ENCODE measurements at places on chromosomes 3 and 15. TPM values are rescaled to one million over a fixed set of nuclear protein-coding genes. Genes with fewer than 3 reads are reported as not detected.

The TNFAIP8L3 gene
- total RNA-seq = 2.9 TPM

GRCh38 chr15:95520511-95520910 is 810.0 kb upstream of the NR2F2 start:
- no peaks in the 10 kb centered on the region for H3K4me1 ChIP-seq
- H3K27ac ChIP-seq = no peak overlapping the region
- no peaks in the 10 kb centered on the region for H3K36me3 ChIP-seq
- H3K27me3 ChIP-seq = no peaks in the 10 kb centered on the region
- no peak overlapping the region for H3K4me3 ChIP-seq

GRCh38 chr3:15032650-15033049 is 32.5 kb downstream of the MRPS25 start:
- no peak overlapping the region for H3K4me3 ChIP-seq
- no peaks in the 10 kb centered on the region for H3K27me3 ChIP-seq
- no peak overlapping the region for H3K27ac ChIP-seq
- peaks cover 37% of the 10 kb centered on the region for H3K36me3 ChIP-seq
- DNase-seq = no peak

- H3K36me3 ChIP-seq = no peaks in the 10 kb centered on the region
- no peak overlapping the region for H3K27ac ChIP-seq
- no peaks in the 10 kb centered on the region for H3K27me3 ChIP-seq
Measured at GRCh38 chr3:107956991-107957900, 133.6 kb downstream of the CD47 start.

GRCh38 chr15:87573039-87573438 is 683.5 kb downstream of the NTRK3 start:
- no peak overlapping the region for H3K27ac ChIP-seq
- no peaks in the 10 kb centered on the region for H3K4me1 ChIP-seq
- H3K4me3 ChIP-seq = no peak overlapping the region
- H3K36me3 ChIP-seq = no peaks in the 10 kb centered on the region

- no peaks in the 10 kb centered on the region for H3K36me3 ChIP-seq
- no peaks in the 10 kb centered on the region for H3K4me1 ChIP-seq
- H3K4me3 ChIP-seq = no peak overlapping the region
- H3K27me3 ChIP-seq = no peaks in the 10 kb centered on the region
- DNase-seq = no peak
Measured at GRCh38 chr3:193261970-193262369, 20.9 kb downstream of the PLAAT1 start.

DNA sequence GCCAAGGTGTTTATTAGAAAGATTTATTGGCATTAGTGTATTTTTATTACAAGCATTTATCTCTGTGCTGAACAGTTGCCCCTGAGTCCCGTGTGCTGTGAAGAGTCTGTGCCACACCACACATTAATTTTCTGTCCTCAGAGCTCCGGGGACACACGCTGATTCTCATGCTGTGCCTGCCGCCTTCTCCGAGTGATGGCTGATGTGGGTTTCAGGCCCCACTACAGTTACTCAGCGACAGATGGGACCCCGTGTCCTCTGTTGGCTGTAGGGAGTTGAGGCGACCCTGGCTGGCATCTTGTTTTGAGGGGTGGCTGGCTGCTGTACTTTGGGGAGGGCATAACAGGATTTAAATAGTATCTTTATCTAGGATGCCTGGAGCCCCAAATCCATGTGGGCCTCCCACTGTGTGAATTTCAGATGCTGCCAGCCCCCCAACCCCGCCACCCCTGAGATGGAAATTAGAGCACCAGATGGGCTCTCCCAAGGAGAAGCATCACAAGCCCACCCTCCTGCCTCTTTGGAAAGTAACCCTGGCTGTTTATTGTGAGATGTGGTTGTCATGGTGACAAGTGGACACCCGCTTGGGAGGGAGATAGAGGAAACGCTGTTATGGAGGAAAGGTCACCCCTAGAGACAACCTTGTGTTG is 185.6 kb downstream of the APBA2 start:
- H3K27ac ChIP-seq = no peak overlapping the region
- no peaks in the 10 kb centered on the region for H3K27me3 ChIP-seq

DNA sequence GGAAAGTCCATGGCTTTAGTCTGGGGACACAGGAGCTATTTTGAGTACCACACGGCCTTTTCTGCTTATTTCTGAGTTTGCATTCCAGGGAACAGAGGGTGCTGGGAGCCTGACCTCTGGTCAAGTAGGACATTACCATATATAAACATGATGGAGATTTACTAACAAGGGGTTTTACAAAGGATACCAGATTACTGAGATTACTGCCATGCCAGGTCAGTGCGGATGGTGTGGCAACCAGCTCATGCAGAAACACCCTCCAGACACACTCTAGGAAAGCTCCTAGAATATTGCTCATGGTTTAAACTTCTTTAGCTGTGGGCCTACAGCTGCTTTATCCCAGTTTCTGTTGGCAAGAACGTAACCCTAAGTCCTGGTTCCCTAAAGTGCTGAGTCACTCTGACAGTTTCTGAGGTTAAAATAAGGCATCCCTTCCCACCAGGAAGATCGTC is 54.3 kb upstream of the AGTR1 start:
- H3K36me3 ChIP-seq = no peaks in the 10 kb centered on the region
- no peak for DNase-seq
- H3K4me3 ChIP-seq = no peak overlapping the region
- no peaks in the 10 kb centered on the region for H3K4me1 ChIP-seq
- H3K27me3 ChIP-seq = no peaks in the 10 kb centered on the region

The PLSCR5 gene
- total RNA-seq = not detected

The EFCAB12 gene
- under 0.01 TPM for total RNA-seq

DNA sequence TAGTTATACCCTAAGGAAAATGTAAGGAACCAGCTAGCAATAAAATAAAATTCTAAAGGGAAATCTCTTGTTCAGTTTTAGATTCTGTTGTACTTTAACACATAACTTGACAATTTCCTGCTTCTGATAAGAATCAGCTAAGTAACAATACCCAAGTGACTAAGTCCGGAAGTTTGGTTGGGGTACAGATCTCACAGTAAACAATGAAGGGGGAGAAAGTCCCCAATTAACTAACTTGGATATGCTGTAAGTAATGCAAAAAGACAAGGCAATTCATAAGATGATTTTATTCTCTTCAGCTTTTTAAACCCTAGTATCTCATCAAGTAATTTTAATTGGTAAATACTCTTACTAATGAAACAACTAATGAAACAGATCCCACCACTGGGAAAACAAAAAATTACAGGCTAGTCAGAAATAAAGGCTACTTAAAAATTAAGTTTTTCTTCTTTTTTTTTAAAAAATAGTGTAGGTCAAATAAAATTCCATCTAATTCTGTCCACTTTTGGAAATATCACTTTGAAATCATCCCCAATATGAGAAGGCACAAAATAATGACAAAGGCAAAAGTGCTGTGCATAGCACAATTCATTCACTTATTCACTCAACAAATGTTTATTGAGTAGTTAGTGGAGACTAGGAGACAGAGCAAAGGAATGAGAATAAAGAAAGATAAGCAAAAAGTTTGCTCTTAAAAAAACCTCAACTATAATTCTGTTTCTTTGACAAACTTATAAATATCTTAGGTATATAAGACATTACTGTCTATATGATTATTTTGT is 37.8 kb upstream of the IL20RB start:
- H3K27me3 ChIP-seq = no peaks in the 10 kb centered on the region
- no peaks in the 10 kb centered on the region for H3K36me3 ChIP-seq
- H3K4me3 ChIP-seq = no peak overlapping the region
- no peak for DNase-seq

The WDR93 gene
- total RNA-seq = not detected

The PLSCR4 gene
- total RNA-seq = 28.5 TPM

- peak; percentile 74 for DNase-seq
- no peak overlapping the region for H3K4me3 ChIP-seq
- no peaks in the 10 kb centered on the region for H3K36me3 ChIP-seq
- peaks cover 45% of the 10 kb centered on the region for H3K4me1 ChIP-seq
Measured at GRCh38 chr3:124552224-124552623, 178.0 kb upstream of the UMPS start.

GRCh38 chr3:74591342-74591741 is 23.1 kb downstream of the CNTN3 start:
- no peak for DNase-seq
- H3K4me1 ChIP-seq = peaks cover 6% of the 10 kb centered on the region
- H3K27me3 ChIP-seq = no peaks in the 10 kb centered on the region
- no peak overlapping the region for H3K27ac ChIP-seq
- no peak overlapping the region for H3K4me3 ChIP-seq
- no peaks in the 10 kb centered on the region for H3K36me3 ChIP-seq

DNA sequence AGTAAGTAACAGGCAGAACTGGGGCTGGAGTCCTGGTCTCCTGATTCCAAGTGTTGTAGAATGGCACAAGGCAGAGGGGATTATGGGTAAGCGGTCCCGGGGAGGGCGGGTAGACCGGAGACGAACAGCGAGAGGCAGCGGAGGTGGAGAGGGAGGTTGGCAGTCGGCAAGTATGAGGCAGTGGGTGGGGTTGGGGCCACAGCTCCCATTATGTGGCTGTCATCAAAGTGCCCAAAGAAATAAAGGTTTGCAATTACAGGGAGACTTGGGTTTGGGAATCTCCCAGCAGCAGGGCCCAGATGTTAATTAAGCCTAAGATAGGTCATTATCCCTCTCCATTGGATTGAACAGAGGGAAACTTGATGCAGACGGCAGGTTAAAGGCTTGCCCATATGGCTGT is 16.9 kb downstream of the FAM43A start:
- no peak overlapping the region for H3K27ac ChIP-seq
- H3K27me3 ChIP-seq = no peaks in the 10 kb centered on the region
- H3K4me3 ChIP-seq = no peak overlapping the region
- DNase-seq = no peak

DNA sequence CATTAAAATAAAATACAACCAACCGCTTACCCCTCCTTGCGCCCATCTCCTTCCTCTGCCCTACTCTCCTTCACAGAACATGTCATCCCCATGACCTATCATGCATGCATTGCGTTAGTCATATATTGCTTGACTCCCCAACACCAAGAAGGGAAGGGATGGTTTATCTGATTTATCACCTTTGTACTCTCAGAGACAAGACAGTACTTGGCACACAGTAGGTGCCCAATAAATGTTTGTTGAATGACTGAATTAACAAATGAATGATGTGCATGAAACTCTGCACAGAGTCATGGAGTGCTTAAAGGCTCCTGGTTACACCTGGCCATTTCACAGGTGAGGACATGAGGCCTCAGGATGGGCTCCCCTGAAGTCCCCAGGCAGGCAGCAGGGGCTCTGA is 59.7 kb downstream of the IQSEC1 start:
- no peak overlapping the region for H3K4me3 ChIP-seq
- no peak overlapping the region for H3K27ac ChIP-seq
- peaks cover 5% of the 10 kb centered on the region for H3K4me1 ChIP-seq
- H3K36me3 ChIP-seq = no peaks in the 10 kb centered on the region
- DNase-seq = no peak

DNA sequence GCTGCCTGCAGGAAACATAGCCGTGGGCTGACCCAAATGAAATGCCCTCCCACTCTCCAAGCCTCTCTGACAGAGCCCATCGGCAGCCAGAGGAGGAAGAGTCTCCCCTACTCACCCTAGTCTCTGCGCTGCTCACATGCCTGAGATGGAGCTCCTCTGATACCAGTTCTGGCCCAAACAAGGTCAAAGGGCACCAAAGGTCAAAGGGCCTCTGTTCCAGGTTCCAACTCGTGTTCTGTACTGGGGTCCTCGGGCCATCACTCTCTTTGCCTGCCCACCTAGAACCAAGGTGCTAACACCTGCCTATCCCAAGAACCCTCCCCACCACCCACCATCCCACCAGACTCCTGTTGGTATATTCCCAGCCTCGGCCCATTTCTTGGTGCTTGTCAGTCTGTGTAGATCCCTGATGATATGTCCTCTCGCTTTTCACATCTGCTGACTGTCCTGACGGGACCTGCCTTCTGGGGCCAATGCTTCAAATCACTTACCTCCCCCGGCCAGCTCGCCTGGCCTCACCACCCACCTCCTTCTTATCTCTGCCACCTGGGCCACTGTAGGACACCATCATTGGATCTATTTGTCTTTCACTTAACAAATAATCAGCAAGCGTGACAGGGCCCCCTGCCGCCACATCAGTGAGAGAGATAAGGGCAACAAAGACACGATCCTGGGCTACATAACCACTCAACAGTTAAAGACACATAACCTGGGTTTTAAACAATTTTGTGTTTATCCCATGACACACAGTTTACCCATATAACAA is 90.4 kb downstream of the SRGAP3 start:
- no peaks in the 10 kb centered on the region for H3K4me1 ChIP-seq
- H3K27ac ChIP-seq = no peak overlapping the region
- H3K4me3 ChIP-seq = no peak overlapping the region
- no peaks in the 10 kb centered on the region for H3K36me3 ChIP-seq
- no peaks in the 10 kb centered on the region for H3K27me3 ChIP-seq

DNA sequence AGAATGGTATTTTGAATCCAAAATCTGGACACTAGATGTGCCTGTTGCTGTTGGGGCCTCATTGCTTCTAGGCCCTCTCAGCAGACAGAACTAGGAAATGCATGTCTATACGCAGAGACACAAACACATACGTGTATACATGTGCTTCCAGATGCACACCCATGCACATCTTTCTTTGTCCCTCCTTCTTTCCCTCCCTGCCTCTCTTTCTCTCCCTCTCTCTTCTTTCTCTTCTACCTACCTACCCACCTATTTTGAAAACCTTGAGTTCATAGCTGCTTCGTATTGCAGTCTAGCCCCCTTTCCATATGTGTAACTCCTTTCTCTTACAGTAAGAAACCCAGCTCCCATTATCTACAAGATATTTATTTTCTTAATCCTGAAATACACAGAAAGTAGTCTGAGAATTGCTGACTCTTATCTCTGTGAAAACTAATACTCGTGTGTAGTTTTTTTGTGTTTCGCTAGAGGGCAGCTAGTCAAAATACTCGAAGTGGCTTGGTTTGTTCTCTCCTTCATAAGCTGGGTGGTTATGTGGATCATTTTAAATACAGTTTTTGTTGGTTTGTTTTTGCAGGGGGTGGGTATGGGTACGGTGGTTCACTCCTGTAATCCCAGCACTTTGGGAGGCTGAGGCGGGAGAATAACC is 18.5 kb downstream of the RPL32 start:
- no peaks in the 10 kb centered on the region for H3K4me1 ChIP-seq
- H3K36me3 ChIP-seq = no peaks in the 10 kb centered on the region
- DNase-seq = no peak
- H3K27me3 ChIP-seq = no peaks in the 10 kb centered on the region

DNA sequence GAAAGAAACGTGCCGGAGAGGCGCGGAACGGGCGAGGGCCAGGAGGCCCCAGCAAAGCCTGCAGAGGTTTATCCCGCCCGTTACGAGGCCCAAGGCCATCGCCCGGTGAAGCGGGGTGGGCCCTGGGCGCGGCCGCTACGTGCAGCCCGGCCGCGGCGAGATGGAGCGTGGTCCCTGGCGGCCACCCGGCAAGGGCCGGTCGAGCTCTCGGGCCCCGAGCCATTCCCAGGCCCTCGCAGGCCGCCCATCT is 1.1 kb downstream of the PKM start:
- no peak for DNase-seq
- H3K27ac ChIP-seq = peak overlapping the region; percentile 88
- H3K4me1 ChIP-seq = peaks cover 38% of the 10 kb centered on the region
- H3K36me3 ChIP-seq = no peaks in the 10 kb centered on the region
- H3K27me3 ChIP-seq = no peaks in the 10 kb centered on the region

- no peaks in the 10 kb centered on the region for H3K4me1 ChIP-seq
- no peaks in the 10 kb centered on the region for H3K27me3 ChIP-seq
- no peak for DNase-seq
Measured at GRCh38 chr3:152899306-152899705, 64.4 kb downstream of the P2RY1 start.

The FNDC3B gene
- total RNA-seq = 86.0 TPM

The GPR27 gene
- 2.3 TPM for total RNA-seq

Measured in body of pancreas (tissue), 4 donors.